Kidney glomerular epithelial cell (primary cell): ENCODE measurements at places on chromosomes 11 and 22.

GRCh38 chr11:40230821-40231220, 1228.6 kb downstream of the LRRC4C start:
- DNase-seq = no peak

- peak; percentile 20 for DNase-seq
These were observed 255.6 kb upstream of the CADM1 start for GRCh38 chr11:115759622-115760460.

DNA sequence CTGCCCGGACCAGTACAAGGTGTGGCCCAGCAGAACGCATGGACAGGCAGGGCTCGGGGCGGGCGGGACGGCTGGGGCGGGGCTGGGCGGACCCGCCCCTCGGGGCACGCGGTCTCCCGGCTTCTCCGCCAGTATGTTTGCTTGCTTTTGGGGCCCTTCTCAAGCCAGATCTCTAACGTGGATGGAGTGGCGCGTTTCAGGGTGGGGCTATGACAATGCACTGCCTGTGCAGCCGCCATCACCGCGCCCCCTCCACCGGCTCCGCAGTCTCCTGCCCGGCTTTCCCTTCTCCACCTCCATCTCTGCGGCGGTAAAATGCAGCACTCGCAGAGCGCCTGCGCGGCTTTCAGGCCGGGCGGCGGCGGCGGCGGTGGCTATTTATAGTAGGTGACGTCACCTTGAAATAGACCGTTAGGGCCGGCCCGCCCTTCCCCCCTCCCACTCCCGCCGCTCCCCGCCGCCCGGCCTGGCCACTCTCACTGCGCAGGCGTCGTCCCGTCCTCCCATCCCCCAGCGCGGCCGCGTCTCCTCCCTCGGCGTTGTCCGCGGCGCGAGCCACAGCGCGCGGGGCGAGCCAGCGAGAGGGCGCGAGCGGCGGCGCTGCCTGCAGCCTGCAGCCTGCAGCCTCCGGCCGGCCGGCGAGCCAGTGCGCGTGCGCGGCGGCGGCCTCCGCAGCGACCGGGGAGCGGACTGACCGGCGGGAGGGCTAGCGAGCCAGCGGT, at the start of gene YWHAH:
TSS of gene YWHAH (plus strand) at position 558 of the 722 bp plus-strand sequence. CDS start 199 bp downstream, outside the sequence.
- DNase-seq = peak; percentile 91

DNA sequence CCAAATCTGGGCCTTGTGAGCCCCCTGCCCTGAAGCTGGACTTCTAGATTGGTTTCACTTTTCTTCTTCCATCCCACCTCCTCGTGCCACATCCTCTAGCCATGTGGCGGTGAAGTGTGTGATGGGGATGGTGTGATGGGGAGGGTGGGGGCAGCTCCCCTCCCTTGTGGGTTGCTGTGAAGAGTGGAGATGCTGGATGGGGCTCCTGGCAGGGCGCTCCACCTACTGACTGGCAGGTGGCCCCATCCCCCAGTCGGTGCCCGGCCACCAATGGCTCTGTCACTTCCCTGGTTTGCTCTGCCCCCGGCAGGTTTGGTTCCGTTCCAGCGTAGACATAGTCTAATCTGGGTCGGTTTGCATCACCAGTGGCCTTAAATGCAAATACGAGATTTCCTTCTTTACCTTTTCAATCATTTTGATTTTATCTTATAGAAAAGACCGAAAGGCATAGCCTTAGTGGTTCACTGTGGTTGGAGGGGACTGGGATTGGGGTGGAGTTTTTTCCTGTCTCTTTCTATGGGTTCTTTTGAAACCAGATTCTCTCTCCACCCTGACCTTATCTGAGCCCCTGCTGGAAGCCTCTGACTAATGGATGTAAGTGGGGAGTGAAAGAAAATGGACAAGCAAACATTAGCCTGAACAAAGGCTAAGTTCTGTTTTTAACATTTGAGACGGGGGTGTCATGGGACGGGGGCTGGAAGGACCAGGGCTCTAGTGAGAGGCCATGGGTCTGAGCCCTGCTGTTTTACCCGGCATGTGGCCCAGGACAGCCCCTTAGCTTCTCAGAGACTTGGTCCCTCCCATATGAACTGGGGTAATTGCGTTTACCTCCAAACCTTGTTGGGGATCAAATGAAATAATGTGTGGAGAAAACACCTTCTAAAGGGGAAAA, 149.3 kb downstream of the CACNA1I start:
- DNase-seq = no peak

- no peak for DNase-seq
These were observed 18.8 kb downstream of the RRP7A start for GRCh38 chr22:42500836-42501179.

DNA sequence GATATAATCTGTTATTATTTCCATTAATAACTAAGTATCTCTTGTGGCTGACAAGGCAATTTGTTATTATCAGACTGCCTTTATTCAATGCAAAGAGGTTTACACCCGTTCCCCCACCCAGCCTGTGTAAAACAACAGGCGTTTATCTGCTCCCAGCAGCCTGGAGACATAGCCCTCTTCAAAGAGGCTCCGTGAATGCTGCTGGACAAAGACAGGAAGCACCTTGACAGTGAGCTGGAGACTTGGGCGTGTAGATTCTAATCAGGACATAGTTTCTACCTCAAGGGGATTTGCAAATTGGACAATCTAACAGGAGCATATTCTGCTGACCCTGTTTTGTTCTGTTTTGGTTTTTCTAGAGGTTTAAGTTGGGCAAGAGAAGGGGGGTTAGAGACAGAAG, 733.0 kb upstream of the KIRREL3 start:
- no peak for DNase-seq

DNA sequence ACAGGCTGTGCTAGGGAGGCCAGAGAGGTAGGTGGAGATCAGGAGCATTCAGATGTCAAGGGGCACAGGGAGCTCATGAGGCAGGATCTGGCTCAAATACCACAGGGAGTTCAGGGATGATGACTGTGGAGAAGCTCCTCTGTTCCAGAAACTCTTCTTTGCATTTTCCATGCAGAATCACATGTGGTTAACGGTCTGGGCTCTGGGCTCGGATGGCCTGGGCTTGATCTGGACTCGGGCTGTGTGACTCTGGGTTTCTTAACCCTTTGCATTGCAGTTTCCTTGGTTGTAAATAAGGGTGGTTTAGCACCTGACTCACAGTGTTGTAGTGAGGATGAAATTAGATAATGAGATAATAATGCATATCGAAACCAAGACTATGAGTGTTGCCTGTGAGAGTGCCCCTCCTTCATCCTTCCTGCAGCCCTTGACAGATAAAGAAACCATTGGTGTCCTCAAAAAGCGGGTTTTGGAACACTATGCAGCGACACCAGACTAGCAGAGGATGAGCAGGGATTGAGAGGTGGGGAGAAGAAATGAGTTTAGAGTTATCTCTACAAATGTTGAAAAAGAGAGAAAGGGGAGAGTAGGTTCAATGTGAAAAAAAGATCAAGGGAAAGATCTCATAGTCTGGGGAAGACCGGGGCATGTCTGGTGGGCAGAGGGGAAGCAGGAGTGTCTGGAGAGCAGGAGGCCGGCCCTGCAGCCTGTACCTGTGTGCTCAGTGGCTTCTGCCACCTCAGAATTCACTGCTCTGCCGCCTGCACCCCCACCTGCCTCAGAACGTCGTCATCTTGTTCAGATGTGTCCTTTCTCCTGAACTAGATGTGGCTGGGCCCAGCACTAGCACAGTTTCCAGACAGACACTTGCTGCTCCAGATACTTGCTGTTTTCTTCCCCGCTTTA, 197.8 kb upstream of the SORL1-AS1 start:
- no peak for DNase-seq

GRCh38 chr11:35764417-35764816, 101.8 kb downstream of the TRIM44 start:
- DNase-seq = no peak

- DNase-seq = peak; percentile 17
These were observed 105.3 kb upstream of the HSD17B12 start for GRCh38 chr11:43574949-43575912.

GRCh38 chr11:55658031-55658573, 3.9 kb upstream of the OR4C6 start:
- no peak for DNase-seq

GRCh38 chr22:24134090-24134846, 47.0 kb upstream of the SUSD2 start:
- no peak for DNase-seq

GRCh38 chr11:69641681-69642548, 959 bp downstream of the CCND1 start:
- no peak for DNase-seq

DNA sequence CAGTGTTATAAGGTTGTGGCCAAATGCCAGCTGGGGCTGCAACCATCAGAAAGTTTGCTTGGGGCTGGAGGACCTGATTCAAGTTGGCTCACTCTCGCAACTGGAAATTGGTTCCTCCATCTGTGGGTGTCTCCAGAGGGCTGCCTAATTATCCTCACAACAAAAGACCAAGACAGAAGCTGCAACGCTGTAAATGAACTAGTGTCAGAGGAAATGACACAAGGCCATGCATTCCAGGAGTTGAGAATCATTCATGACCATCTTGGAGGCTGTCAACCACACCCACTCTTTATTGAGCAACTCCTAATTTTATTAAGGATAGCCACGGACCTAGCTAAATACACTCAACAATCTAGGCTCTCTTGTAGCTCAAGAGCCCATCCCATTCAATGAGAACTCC, 1060.8 kb downstream of the OPCML start:
- DNase-seq = no peak

DNA sequence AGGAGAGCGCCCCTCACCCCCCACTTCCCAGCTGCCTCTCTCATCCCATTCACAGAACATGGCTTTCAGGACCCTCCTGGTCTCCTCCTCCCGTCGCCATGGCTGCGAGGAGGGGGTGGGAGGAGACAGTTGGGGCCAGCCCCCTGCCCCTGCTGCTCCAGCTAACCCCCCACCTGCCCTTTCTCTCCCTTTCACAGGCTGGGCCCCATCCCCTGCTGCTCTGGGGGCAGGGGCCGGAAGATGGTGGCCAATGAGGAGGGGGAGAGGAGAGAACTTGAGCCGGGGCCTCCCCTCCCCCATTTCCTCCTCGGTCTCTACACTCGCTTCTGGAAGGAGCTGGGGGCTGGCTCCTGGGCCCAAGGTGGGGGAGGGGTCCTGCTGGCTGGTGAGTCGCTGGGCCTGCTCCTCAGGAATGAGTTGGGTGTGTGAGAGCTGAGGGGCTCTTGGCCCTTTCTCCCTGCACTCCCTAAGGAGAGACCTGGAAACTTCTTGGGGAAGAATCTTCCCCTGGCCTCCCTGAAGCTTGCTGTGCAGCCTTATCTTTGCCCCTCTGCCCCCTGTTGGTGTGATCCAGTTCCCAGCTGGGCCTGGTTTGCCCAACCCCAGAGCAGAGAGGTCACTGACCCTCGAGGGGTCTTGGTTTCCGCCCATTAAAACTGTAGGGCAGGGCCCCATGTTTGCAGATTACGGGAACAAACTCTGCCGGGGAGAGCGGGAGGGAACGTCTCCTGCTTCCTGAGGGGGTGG, 10.2 kb downstream of the YPEL4 start:
- DNase-seq = no peak

- no peak for DNase-seq
These were observed 183.4 kb upstream of the MTMR2 start for GRCh38 chr11:96107143-96107824.

GRCh38 chr11:106691807-106692365, 326.4 kb downstream of the GUCY1A2 start:
- no peak for DNase-seq

DNA sequence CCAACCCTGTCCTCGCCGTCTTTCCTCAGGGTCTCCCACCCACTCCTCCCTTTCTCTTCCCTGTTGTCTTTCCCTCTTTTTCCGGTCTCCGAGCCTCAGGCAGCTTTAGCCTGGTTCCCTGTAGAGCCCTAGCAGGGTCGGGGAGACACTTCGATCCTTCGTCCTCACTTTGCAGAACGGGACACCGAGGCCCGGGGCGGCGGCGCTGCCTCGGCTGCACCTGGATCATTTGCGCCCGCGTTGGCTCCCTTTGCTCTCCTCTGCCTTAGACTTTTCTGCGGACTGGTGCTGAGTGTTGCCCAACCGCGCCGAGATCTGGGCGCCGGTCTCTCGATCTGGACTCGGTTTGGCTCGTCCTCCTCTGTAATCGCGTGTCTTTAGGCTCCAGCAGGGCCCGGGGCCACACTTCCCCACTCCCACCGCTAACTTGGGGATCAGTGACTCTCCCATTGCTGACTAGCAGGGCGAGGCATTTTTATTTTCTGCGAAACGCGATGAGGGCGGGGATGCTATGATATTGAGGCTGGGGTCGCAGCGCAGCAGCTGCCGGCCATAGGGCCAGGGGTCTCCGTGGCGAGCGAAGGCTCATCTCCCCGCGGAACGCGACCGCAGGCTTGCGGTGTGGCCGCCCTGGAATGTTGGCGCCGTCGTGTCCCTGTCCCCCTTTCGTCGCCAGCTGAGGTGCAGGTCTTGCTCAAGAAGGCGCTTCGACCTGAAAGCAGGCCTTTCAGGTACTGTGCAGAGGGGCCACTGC, 1.6 kb upstream of the E2F8 start:
- DNase-seq = no peak

DNA sequence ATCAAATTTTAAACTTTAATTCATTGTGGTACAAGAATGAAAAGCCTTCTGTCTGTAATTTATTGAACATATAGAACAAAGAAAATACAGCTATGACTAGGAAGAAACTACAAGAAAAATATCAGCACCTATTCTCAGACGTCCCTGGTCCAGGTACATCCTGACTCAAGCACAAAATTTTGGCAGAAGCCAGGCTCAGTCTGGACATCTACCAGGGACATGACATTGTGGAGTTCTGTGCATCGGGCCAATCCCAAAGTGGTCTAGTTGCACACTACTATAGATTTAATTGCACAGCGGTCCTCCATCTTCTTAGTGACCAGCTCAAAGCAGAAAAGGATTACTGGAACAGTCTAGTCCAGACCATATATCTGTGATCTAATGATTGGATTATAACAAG, 15.7 kb upstream of the CD59 start:
- no peak for DNase-seq

GRCh38 chr22:45291061-45291930, 6.5 kb downstream of the UPK3A start:
- no peak for DNase-seq

DNA sequence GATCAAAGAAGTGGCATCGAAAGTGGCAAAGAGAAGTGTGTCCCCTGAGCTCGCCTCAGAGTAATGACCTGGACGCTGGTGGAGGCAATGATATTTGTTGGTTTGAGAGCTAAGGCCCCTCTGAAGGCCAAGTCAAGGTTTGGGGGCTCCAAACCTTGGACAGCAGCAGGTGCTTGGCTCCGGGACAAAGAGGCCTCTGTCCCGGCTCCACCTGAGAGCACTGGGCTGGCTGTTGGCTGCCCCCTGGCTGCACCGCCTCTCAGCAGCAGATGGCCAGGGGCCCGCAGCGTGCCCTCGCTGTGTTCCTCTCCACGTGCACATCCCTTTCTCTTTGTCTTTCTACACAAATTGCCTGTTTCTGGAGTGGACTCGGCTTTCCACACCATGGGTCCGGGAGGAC, 301.3 kb downstream of the NTM start:
- no peak for DNase-seq
